ENCODE measurements at places on chromosomes 4 and X. TPM values are rescaled to one million over a fixed set of nuclear protein-coding genes. Genes with fewer than 3 reads are reported as not detected.
A peak's percentile ranks its signal among the peaks of the same experiment; 100 is the strongest.

DNA sequence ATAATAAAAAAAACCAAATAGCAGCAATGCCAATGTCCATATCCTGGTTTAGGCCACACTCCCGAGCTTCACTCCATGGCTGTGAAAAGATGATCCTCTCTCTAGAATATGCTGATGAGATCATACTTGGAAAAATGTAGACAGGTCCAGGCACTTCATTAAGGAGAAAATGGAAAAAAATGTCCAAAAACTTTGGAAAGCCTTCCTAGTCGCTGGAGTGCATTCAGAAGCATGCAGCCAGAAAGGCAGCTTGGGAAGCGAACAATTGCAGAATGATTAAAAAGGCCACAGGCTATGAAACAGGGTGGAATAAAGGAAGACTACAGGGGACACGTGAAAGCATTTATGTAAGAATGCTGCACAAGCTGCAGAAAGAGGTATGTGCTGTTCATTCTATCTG, 165.6 kb upstream of the HCCS start:
- no peak for DNase-seq

The PABPC1L2A gene
- total RNA-seq = not detected

DNA sequence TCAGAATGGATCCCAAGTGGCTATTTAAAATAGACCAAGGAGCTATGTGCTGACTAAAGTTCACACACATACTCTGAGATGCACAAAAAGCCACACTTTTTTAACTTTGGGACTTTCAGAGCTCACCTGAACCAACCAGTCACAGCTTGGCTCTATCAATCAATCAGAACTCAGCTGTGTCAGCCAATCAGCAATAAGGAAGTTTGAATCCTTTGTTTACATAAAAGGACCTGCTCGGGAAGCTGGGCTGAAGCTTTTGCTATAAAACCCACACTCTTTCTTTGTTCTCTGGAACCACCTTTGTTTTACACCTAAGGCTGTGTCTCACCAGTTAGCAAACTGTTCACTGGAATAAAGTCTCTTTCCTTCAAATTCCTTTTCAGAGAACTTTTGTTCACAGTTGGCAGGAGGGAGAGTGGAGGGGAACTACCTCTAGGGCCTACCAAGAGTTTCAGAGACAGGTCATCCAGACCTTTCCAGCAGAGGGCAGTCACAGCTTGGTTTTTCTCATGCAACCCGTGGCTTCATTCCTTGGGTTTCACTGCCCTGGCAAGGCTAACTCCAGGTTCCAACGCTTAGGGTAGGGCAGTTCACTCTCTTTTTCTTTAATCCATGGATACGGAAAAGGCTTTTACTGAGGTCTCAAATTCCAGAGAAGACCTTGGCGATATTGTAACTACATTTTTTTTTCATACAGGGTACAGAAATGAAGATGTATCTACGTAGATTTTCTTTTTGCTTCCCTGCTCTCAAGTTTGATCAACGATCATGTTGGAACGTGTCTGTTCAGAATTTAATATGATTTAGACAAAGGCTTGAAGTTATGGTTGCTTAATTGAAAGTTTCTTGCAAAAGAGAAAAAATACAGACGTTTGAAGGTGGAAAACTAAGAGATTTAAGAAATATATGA, 80.7 kb downstream of the GPRIN3 start:
- peak; percentile 88 for DNase-seq

The SPARCL1 gene
- 54.5 TPM for total RNA-seq

GRCh38 chr4:37243051-37243450, 1.5 kb upstream of the NWD2 start:
- no peak for DNase-seq

- DNase-seq = no peak
Observed at GRCh38 chr4:140754918-140755773, 1.0 kb downstream of the TBC1D9 start.

The QRFPR gene
- total RNA-seq = 0.24 TPM

- no peak for DNase-seq
Observed at GRCh38 chr4:85591406-85592098, 116.6 kb downstream of the ARHGAP24 start.

DNA sequence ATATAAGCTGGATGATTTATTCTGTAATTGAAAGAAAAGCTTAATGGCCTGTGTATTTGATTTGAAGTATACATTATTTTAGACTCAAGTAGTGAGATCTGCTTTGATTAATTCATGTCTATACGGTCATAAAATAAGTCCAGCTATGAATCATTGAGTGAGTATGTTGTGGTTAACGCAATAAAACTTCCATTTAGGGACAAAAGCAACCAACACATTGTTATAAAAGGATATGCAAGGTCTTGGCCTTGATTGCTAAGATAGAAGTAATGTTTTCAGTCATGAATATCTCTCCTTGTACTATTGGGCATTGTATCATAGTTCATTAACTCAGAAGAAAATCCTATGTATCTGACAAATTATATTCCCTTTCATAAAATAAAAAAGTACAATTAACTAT, 162.1 kb downstream of the EPHA5 start:
- no peak for DNase-seq

The MID1 gene
- total RNA-seq = 1.4 TPM

- no peak for DNase-seq
Observed at GRCh38 chr4:122346036-122346435, 32.8 kb upstream of the ADAD1 start.

DNA sequence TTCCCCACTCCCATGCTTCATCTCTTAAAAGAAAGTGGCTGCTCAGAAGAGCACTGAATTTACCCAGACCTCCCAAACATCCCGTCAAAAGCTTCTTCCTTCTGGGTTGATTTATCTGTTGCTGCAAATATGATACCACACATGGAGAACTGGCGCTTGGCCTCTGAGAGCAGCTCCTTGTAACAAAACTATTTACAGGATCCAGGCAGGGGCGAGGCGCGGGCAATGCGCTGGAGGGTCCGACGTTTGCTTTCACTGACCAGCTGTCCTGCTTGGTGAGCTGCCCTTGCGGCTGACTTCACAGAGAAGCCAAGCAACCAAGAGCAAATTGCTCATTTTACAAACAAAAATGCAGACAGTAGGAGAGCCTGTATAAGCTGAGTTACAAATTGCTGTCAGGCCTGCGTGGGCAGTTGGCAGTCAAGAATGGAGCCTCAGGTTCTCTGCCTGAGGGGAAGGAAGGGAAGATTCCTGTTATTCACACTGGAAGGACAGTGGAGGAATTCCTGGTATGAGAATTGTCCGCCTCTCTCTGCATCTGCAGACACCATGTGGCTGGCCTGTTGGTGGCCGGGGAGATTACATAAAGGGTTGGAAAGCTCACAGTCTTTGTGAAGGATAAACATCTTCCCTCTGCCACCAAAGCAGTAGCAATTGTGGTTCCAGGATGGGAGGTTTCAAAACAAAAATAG, 192.2 kb upstream of the LEF1 start:
- no peak for DNase-seq

GRCh38 chr4:69775321-69775867, 15.0 kb upstream of the SULT1B1 start:
- no peak for DNase-seq

The RIPPLY1 gene
- not detected for total RNA-seq

DNA sequence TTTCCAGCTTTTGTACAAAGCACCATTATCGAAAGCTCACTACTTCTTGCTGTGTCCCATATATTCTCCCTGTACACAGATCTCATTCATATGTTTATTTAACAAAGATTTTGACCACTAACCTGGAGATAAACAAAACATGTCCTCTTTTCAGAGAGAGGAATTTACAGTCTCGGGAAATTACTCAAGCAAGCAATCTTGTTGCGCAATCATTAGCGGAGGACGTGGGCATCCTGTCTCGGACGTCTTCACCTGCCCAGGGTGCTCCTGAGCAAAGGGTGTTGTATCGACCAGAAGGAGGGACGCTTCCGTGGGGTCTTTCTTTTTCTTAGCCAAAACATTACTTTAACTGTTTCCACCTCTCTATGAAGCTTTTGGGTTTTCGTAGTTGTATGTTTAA, 66.5 kb upstream of the CLCN4 start:
- DNase-seq = no peak

The POF1B gene
- 0.14 TPM for total RNA-seq

- DNase-seq = no peak
Observed at GRCh38 chrX:15988661-15989603, 134.3 kb upstream of the AP1S2 start.

The PLP1 gene
- 9.6 TPM for total RNA-seq

GRCh38 chrX:83916525-83916924, 55.6 kb downstream of the CYLC1 start:
- no peak for DNase-seq

DNA sequence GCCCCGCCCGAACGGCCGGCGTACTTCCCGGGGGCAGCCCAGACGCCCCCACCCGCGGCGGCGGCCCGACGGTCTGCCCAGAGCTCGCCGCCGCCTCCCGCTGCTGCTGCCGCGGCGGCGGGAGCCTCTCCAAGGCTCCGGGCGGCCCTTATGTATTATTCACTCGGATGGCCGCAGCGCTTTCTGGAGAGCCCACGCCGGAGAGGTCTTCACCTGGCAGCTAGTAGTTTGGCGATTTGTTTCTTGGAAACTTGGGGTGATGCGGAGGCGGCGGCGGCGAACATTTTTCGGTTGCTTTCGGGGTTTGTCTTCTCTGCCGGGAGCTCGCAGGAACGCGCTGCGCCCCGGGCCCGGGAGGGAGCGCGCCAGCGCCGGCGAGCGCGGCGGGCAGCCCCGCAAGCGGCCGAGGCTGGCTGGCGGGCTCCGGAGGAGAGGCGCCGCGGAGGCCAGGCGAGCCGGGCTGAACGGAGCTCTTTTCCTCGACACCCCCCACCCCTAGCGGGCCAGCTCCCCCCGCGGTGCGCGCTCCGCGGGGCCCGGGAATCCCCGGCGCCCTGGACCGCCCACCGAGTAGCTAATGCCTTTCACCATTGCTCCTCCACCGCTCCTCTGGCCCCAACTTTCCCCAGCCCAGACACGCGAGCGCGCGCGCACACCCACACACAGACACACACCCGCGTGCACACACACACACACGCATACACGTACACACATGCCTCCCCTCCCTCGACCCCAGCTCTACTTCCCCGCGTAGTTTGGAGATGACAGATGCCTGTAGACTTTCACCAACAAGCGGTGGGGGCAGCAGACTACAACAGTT, 113.5 kb downstream of the DHX15 start:
- DNase-seq = no peak

GRCh38 chr4:87978681-87979080, 3.2 kb downstream of the SPP1 start:
- no peak for DNase-seq

GRCh38 chrX:40008791-40009461, 88.8 kb downstream of the BCOR start:
- DNase-seq = no peak

The XK gene
- 0.66 TPM for total RNA-seq

The TLR8 gene
- total RNA-seq = 3.7 TPM

DNA sequence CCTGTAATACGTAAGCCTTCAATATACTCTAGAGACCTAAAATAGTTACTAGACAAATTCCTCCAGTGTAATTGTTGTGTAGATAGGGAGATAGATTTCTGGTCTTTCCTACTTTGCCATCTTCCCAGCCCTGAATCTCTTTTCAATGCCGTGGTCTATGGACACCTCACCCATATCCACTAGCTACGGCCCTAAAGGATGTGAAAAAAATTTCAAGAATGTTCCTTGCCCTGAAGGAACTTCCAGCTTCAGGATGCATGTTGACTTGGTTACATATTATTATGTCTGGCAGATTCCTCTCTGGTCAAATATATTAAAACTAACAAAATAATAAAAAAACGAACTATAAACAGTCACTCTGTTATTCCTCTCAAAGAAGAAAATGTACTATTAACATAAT, 52.4 kb upstream of the TSPAN5 start:
- DNase-seq = no peak

DNA sequence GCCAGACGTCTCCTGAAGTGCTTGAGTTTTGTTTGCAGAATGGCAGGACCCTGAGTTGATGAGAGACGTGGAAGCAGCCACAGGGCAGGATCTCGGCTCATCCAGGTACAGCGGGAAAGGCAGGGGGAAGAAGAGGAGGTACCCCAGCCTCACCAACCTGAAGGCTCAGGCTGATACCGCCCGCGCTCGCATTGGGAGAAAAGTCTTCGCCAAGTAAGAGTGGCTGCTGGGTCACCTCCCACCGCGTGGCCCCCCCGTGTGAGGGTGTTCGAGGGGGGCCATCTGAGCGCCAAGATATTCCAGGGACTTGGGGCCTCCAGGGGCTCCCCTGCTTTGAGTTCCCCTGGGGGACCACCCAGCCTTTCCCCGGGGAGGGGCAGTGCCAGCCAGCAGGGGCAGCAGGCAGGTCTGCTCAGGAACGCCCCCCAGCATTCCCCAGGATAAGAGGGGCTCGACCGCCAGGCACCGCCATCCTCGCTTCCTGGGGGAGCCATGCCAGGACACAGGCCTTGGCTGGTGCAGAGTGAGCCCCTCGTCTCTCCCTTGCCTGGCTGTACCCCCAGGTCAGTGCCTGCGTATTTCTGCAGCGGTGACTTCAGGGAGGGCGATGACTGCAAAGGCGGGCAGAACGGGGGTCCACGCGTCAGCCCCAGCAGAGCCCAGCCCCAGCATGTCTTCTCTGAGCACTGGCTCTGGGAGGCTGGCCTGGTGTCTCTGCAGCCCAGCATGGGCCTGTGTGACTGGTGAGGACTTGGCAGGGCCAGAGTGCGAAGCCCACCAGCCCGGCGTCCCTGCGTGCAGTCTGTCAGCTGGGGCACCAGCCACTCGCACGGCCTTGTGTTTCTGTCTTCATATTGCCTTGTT, 22.3 kb downstream of the NKX1-1 start:
- DNase-seq = no peak

The CFP gene
- total RNA-seq = 19.8 TPM

The SGMS2 gene
- 1.0 TPM for total RNA-seq

The PDE5A gene
- total RNA-seq = 5.2 TPM

- DNase-seq = no peak
Observed at GRCh38 chr4:88962396-88962795, 94.6 kb downstream of the FAM13A start.

The FATE1 gene
- total RNA-seq = 5.5 TPM

The MTNR1A gene
- 0.05 TPM for total RNA-seq

- DNase-seq = no peak
Observed at GRCh38 chr4:173171098-173171497, 2.5 kb downstream of the GALNT7 start.

GRCh38 chr4:151530783-151531182, 121.8 kb downstream of the FHIP1A start:
- no peak for DNase-seq

The ZNF280C gene
- 3.2 TPM for total RNA-seq

The AMOT gene
- 3.8 TPM for total RNA-seq

The PDLIM5 gene
- 12.4 TPM for total RNA-seq

The GAGE2A gene
- total RNA-seq = not detected

The NOX1 gene
- 0.33 TPM for total RNA-seq

DNA sequence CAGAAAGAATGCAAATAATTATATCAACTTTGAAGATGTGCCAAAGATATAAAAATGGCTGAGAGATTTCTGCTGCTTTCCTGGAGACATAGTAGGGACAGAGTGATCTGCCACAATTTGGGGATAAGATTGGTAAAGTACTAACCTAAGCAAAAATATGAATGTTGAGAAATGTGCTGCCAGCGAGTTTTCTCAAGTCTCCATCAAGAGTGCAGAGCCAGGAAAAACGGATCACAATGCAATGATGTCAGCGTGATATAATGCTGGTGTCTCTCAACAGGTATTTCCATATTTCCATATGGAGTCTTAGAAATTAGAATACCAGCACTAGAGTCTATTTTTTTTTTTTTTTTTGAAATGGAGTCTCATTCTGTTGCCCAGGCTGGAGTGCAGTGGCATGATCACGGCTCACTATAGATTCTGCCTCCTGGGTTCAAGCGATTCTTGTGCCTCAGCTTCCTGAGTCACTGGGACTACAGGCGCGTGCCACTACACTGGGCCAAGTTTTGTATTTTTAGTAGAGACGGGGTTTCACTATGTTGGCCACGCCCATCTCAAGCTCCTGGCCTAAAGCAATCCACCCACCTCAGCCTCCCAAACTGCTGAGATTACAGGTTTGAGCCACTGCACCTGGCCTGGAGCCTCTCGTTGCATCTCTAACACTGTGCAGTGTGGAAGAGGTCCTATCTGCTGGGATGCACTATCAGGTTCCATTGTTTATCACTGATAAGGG, 893.5 kb downstream of the TRIML1 start:
- no peak for DNase-seq
